ENCODE measurements at places on chromosomes 2 and 18.

GRCh38 chr2:58073751-58074150 is 27.1 kb downstream of the VRK2 start:
- DNase-seq = no peak

- DNase-seq = no peak
Observed at GRCh38 chr2:232238108-232238507, 140.4 kb upstream of the ALPP start.

- DNase-seq = peak; percentile 95
Observed at GRCh38 chr18:8615397-8616027, 6.3 kb downstream of the RAB12 start.

GRCh38 chr2:21543630-21544029 is 419.9 kb downstream of the TDRD15 start:
- no peak for DNase-seq

DNA sequence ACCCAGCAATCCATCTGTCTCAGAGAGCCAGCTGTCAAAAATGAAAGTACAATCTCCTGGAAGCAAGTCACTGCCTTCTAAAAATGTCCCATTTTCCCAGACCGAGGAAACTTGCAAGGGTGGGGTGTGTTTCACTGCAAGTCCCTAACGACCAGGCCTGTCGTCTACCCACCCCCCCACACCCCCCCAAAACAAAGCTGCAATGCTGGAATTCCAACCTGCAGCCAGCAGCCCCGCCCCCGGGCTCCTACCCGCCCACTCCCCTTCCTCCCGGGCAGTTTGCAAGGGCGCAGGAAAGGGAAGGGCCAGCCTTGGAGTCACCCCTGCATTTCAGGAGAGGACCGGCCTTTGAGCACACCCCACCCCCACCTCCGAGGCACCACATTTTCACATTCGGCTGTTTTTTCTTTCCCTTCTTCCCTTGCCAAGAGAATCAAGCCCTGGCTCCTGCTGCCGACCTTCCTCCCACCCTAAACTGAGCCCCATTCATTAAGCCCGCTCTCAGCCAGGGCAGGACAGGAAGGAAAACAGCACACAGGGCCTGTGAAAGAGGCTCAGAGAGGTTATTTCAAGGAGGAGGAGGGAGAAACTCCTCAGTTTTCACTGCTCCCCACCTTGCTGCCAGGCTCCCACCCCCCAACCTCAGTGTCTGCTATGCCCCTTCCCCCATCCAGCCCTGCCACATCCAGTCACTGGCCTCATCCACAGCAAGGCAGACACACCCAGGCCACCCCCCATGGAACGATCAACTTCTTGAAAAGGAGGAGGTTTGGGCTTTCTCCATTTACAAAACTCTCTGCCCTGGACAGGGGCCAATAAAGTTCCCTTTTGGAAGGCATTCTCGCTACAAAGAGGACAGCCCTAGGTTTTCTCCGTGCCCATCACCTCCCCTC is 11.3 kb downstream of the SMAD7 start:
- peak; percentile 57 for DNase-seq

DNA sequence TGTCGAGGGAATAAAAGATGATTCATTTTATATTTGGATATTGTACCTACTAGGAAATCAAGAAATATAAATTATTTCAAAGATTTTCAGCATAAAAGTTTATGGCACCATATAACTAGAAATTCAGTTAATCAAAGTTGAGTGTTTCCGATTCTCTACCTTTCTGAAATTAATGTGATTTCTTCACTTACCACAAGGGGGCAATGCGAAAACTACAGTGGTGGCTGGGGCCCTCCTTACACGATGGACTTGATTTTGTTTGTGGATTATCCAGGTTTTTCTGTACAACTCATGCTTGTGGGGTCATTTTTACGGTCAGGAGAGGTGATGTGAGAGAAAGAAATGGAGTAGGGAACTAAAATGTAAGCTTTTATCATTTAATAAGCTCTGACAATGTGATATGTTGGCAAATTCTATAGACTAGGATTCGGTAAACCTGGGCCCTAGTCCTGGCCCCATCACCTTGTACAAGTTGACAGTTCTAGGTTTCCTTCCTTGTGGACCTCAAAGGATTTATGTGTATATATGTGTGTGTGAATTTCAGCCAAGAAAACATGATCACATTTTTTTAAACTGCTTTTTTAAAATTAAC is 47.6 kb downstream of the G6PC2 start:
- DNase-seq = no peak

GRCh38 chr2:197327073-197327471 is 16.5 kb upstream of the ANKRD44 start:
- DNase-seq = no peak

- no peak for DNase-seq
Observed at GRCh38 chr2:196187898-196188458, 16.6 kb upstream of the STK17B start.
